OCI-M1 (cell line): ENCODE measurements at places on chromosomes 1 and 21.

- no peak for DNase-seq
Measured at GRCh38 chr1:209030454-209031167, 552.9 kb upstream of the CAMK1G start.

DNA sequence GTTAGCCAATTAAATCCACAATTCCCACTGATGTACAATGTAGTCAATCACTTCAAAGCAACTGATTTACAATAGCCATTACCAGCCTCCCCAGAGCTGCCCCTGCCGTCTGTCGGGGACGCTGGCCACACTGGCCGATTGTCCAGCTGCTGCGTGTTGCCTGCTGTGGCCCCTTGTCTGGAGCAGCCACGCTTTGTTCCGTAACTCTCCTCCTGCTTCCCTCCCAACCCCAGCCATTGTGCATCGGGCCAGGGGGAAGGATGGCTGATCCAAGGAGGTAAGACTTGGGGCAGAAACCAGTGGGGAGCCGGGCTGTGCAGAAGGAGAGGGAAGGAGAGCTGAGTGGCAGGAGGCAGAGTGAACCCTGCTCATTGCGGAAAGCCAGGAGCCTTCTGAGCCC is 83.6 kb upstream of the LYST start:
- DNase-seq = no peak

DNA sequence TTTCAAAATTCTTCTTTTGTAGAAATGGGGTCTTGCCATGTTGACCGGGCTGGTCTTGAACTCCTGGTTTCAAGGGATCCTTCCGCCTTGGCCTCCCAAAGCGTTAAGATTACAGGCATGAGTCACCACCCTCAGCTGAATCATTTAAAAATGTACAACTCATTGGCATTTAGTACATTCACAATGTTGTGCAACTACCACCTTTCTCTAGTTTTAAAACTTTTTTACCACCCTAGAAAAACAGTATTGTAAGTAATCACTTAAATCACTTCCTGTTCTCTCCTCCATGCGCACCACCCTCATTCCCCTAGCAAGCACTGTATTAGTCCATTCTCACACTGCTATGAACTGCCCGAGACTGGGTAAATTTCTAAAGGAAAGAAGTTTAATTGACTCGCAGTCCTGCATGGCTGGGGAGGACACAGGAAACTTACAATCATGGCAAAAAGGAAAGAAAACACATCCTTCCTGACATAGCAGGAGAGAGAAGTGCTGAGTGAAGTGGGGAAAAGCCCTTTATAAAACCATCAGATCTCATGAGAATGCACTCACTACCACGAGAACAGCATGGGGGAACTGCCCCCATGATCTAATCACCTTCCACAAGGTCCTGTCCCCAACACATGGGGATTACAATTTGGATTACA is 14.4 kb upstream of the THEM5 start:
- DNase-seq = peak; percentile 34

DNA sequence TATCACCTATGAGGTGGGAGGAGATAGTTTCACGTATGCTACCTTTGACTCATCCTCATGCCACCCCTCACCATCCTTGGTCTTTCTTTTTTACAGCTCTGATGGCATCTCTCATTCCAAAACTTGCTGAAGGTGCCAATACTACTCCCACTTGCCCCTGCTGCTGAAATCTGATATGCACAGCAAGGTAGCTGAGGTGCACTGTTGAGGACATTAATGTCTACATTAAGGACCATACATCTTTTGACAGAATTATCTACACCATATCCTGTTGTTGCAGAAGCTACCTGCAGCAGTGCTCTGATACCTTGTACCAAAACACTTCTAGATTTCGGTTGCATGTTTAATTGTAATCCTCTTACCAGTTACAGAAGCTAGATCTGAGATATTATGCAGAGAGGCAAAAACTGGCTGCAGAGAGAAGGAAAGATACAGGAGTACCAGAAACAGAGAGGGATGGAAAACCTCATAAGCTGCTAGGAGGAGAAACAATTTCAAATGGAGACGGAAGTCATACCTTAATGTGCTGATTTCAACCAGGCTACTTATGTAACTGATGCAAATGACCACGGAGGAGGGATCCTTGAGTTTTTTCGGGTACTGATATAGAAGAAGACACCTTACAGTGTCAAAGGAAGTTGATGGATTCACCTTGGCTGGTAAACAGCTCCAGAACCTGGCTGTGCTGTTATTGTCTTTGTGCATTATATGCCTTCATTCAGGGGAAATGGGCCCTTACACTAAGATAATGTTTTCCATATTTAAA is 19.3 kb upstream of the PTPRC start:
- no peak for DNase-seq

DNA sequence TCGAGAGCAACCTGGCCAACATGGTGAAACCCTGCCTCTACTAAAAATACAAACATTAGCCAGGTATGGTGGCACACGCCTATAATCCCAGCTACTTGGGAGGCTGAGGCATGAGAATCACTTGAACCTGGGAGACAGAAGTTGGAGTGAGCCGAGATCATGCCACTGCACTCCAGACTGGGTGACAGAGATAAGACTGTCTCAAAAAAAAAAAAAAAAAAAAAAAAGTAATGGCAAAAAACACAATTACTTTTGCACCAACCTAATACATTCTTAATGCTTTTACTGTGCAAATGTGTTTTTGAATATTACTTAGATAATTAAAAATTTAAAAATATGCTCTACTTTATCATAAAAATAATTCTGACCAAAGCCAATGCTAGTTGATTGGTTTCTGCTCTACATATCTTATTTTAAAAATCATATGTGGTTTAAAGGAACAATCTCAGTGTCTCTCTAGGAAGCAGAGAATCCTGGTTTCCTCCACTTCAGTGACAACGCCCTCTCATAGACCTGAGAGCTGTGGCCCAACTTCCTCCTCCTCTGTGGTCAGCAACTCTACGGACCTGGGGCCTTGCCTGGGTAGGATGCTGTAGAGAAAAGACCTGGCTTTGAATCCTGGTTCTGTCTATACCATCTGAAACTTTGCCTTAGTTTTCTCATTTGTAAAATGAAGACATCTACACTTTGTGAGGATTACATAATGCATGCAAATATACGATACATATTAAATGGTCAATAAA is 64.7 kb downstream of the TGFBR3 start:
- DNase-seq = peak; percentile 27

GRCh38 chr1:28813931-28814465 is 2.0 kb downstream of the OPRD1 start:
- no peak for DNase-seq

GRCh38 chr1:6082430-6082971 is 36.8 kb downstream of the KCNAB2 start:
- DNase-seq = no peak

DNA sequence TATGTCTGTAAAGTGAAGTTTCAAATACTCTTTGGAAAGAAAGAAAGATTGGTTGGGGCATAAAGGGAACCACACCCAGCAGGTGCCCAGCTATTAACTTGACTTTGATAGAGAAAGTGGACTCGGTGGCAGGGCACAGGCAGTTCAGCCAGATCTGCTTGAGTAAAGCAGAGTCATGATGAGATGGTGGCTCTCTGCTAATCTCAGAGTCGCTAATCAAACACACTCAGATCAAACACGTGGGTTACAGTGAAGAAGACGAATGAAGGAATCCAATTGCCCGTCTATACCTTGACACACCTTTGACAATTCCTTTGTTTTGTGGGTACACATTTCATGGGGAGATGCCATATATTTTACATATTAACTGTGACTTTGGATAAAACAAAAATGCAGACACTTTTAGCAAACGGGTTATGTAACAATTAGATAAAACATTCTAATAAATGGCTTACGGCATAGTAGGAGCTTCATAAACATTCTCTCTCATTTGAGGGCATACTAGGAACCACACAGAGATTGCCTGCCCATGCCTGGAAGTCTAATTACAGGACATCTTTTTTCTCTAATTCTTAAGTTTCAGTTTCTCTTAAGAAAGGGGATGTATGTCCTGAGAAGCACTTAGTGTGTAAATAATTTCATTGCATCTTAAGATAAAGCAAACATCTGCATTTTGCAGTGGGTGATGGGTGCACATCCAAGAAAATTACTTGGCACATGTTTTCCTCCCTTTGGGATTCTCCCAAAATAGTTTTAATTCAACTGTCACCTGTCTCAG is 7.2 kb downstream of the CBR1 start:
- DNase-seq = peak; percentile 86

DNA sequence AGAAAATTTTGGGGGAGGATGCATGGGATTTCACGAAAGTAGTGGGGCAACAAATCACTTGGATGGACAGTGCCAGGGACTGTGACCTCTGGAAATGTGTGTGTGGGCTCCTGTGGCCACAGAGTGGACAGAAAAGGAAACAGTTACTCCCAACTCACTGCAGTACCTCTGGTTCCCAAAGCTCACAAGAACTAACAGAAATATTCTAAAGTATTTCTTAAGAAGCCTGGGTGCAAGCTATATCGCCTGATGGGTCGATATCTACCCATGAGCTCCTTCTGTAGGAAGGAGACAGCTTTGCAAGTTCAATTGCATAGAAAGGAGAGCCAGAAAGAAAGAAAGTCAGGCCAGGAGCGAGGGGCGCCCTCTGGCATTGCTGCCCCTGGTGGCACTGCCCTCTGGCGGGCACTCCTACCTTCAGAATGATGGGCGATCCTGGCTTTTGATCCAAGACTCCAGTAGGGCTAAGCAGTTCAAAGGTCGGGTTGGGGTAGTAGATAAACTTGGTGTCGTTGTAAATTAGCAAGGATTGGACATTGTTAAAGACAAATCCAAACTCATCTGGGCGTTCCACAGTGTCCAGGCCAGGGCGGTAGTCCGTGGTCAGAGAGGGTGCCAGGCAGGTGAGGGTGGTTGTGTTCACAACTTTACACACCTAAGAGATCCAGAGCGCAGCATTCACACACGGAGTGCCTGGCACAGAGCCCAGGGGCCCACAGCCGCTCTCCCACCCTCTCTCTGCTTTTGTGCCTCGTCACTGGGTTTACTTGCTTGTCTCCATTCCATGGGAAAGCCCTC is 134.7 kb upstream of the CD34 start:
- peak; percentile 16 for DNase-seq

DNA sequence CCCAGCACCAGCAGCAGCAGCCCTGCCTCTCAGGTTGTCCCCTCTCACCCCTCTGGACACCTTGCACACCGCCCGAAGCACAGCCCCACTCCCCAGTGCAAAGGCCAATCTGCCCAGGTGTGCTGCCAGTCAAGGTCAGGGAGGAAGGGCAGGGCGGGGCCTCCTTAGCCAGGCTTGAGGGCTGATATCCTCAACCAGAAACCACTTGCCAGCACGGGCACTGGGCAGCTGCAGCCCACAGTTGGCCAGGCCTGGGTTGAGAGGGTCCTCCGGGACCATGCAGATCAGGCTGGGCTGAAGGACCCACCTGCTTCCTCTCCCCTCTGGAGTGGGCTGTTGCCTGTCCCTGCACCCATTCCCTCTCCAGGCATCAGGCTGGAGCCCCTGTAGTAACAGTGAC is 588.3 kb downstream of the NPHP4 start:
- no peak for DNase-seq

- no peak for DNase-seq
Measured at GRCh38 chr1:62013264-62013663, 181.4 kb upstream of the L1TD1 start.

- DNase-seq = no peak
Measured at GRCh38 chr1:203325026-203325417, 19.7 kb downstream of the BTG2 start.

DNA sequence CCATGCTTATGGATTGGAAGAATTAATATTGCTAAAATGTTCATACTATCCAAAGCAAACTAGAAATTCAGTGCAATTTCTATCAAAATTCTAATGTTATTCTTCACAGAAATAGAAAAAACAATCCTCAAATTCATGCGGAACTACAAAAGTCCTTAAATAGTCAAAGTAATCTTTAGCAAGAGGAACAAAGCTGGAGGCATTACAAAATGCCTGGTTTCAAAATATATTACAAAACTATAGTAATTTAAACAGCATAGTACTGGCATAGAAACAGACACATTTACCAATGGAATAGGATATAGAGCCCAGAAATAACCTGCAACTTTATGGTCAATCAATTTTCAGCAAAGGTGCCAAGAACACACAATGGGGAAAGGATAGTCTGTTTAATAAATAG is 3.8 kb downstream of the CTSS start:
- DNase-seq = no peak

- no peak for DNase-seq
Measured at GRCh38 chr1:164958982-164959768, 397.3 kb downstream of the LMX1A start.

DNA sequence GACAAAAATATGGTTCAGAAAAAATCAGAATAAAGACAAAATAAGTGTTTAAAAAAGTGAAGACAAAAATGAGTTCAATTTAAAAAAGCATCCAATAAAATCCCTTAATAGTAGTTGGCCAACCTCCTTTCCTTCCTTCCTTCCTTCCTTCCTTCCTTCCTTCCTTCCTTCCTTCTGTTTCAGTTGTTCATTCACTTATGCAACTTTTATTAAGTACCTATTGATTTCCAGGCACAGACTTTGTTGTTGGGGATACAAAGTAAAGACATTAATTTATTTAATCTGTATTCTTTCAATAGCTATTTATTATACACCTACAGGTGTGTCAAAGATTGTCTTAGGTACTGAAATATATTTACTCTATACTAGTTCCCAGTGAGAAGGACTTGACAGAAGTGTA is 2.4 kb upstream of the LIPI start:
- DNase-seq = no peak

GRCh38 chr1:19969898-19970660 is 9.3 kb downstream of the PLA2G2A start:
- peak; percentile 64 for DNase-seq

- DNase-seq = no peak
Measured at GRCh38 chr1:243465081-243465480, 209.2 kb downstream of the SDCCAG8 start.
